HEK293T (cell line): ENCODE measurements at places on chromosomes 1 and 21.
A peak's percentile ranks its signal among the peaks of the same experiment; 100 is the strongest.

DNA sequence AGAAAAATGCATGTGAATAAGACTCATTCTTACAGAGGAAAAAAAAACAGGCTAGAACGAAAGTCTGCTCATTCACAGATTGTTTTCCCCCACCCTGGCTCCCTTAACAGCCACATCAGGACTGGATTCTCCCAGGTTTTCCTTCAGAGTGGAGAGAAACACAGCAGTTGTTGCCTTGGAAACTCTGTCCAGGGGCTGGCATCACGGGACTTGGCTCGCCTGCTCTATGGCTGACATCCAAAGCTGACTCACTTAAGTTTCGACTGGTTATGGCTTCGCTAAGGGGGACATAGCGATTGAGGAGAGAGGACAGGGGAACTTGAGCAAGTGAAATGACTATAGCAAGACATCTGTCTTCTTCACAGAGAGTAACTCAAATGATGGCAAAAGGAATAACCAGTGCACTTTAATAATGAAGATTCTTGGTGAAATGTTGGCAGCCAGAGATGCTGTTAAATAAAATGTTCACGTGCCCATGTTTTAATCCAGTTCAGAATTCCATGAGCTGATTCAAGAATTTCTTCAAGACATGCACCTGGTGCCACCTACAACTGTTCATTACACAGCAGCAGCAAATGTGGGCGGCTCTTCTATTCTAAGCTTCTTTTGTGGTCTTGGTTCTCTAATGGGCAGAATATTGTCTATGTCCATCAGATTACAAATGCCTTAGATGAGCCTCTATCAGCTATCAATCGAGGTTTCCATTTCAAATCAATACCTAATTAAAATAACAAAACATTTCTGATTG lies 21.8 kb downstream of the MIS18A start:
- DNase-seq, result no peak

DNA sequence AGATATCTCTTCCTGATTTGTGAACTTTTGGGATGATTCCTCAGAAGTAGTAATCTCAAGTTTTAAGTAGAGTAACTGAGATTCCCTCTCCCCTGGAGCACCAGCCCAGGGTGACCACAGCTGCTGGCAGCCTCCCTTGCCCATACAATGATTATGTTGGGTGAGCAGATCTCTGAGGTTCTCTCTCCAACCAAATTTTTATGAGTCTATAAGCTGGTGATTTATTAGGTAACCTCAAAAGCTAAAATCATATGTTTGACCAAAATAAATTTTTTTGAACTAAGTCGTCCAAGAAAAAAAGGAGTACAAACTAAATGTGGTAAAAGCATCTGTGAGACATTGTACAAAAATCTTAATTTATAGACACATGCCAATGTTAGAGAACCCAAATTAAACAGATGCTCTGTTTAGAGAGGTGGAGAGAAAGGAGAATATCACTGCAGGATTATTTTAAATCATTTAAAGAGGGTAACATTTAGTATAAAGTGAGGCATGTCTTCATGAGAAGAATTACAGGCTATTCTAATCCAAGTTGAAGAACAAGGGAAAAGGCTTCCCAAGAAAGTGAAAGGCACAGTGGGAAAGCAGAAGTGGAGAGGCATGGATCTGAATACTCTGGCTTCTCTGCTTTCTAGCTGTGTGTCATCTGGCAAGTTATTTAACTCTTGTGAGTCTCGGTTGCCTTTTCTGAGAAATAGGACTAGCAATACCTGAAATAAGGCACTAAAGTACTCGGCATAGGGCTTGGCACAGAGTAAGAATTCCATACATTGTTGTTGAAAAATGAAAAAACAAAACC lies 2.5 kb downstream of the AKNAD1 start:
- DNase-seq, result no peak

DNA sequence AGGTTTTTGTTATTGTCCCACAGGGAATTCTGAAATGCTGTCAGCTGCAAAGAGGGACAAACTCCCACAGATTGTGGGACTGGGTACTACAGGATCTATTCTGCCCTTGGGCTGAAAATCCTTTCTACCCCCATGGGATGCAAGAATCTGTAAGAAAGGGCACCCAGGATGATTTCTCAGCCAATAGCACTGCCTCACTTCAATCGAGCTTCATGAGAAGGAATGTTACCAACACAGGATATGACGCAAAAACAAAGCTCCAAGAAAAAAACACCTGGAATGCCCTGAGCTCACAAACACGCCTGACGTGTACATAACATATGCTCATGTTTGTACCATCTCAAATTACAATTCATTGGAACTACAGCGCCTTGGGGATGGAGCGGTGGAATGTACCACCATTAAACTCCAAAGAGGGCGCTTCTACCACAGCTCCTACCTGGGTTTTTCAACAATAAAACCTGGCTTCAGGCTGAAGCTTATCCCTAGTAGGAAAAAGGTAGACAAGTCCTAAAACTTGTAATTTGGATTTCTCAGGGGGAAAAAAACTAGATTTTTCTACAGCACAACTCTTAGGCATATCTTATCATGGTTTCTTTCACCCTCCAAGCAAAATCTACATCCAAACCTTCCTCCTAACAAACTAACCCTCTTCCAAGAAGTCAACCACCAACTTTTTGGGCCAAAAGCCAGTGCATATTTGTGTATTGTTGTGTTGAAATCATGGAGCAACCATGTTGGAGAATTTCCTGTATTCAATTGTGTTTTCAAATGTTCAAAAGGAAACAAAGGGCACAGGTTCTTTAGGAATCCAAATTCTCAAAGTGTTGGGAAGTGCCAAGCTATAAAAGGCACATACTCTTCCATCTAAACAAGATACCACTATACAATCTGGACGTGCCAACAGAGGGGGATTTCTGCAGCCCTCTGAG lies 78.9 kb downstream of the TGFBR3 start:
- peak; percentile 57 for DNase-seq

- peak; percentile 23 for DNase-seq
These were observed 18.9 kb downstream of the PGBD2 start for GRCh38 chr1:248924696-248925532.

DNA sequence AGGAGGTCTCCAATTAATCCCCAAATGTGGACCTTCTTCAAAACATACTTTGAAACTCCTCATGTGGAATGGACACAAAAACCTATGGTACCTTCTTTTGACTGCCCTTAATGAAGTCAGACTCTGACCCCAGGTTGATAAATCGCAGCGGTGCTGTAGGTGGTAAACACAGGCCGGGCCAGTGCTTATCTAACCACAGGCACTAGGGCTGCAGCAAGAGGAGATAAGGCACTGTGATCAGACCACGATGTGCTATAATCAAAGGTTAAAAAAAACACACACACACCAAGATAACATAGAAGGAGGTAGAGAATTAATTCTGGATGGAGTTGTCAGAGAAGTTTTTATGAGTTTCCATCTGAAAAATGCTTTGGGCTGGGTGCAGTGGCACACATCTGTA lies 52.3 kb upstream of the SIPA1L2 start:
- DNase-seq, result no peak

- no peak for DNase-seq
These were observed 29.3 kb upstream of the TRIM33 start for GRCh38 chr1:114540272-114540671.

GRCh38 chr1:54996359-54996868 lies 2.3 kb upstream of the BSND start:
- peak; percentile 97 for DNase-seq

- DNase-seq, result no peak
These were observed 3.3 kb upstream of the SHISAL2A start for GRCh38 chr1:52629667-52630066.

DNA sequence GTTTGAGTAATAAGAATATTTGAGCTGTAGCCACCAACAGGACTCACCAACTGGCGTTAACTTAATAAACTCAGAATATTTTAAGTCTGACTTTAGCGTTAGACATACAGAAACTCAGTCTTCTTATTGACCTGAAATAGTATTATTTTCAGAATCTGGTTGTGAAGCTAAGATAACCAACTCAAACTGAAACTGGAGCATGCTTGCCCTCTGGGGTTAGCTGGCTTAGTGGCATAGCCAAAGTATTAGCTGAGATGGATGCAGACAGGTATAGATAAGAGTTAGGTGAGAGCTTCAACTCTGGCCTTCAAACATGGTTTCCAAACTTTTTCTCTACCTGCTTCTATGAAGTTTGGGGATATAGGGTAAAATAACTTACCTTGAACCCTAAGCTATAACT lies 40.5 kb downstream of the AMY1C start:
- DNase-seq, result no peak

DNA sequence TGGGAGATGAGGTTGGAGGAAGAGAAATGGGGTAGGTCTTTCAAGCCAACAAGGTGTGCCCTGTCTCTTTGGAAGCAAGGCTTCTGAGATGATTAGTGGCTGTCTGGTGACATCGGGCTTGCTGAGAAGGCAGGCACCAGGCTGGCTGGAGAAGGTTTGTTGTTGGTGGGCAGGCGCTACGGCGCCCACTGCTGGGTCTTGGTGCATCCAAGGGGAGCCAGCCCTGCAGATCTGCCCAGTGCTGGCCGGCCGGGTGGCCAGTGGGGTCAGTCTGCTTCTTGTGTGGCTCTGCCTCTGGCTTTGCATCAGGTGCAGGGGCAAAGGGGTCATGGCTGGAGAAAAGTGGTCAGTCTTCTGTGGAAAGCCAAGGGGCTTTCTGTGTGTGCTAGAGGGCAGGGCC lies 126.2 kb downstream of the TLR5 start:
- no peak for DNase-seq

GRCh38 chr1:72412286-72412685 lies 129.9 kb upstream of the NEGR1 start:
- DNase-seq, result no peak

- no peak for DNase-seq
These were observed 628.6 kb downstream of the KCNT2 start for GRCh38 chr1:195979646-195980045.

GRCh38 chr1:116880917-116881316 lies 28.8 kb upstream of the PTGFRN start:
- DNase-seq, result no peak

- DNase-seq, result no peak
These were observed 119.7 kb downstream of the ETS2 start for GRCh38 chr21:38925478-38925877.

- no peak for DNase-seq
These were observed 41.1 kb downstream of the ERO1B start for GRCh38 chr1:236240675-236241074.
